ENCODE measurements at places on chromosomes 7 and 10. TPM values are rescaled to one million over a fixed set of nuclear protein-coding genes. Genes with fewer than 3 reads are reported as not detected.
A peak's percentile ranks its signal among the peaks of the same experiment; 100 is the strongest.

The MMD2 gene
- total RNA-seq = not detected

The FAM13C gene
- total RNA-seq = 1.5 TPM

The AKR1D1 gene
- 0.28 TPM for total RNA-seq

The FKBP6 gene
- total RNA-seq = not detected

The HKDC1 gene
- total RNA-seq = 7.2 TPM

The TFR2 gene
- total RNA-seq = 0.28 TPM

The H2BK1 gene
- total RNA-seq = not detected

The EN2 gene
- not detected for total RNA-seq

The GPR26 gene
- not detected for total RNA-seq

The ASL gene
- 25.6 TPM for total RNA-seq

The FANK1 gene
- 4.3 TPM for total RNA-seq

The PANK1 gene
- total RNA-seq = 1.9 TPM

DNA sequence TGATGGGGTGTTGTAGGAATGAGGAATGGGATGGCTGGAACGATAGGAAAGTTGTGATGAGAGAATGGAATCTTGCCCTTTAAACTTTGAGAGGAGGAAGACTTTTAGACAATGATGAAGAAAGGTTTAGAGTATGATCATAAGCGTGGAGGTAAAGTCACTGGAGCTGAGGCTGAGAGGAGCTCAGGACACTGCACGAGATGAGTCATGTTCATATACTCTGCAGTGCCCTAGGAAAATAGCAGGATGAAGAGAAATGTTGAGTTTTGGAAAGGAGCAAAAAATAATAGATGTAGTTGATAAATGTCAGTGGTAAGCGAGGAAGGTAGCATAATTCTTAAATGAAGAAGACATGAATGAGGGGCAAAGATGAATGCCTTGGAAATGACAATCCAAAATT, 28.3 kb upstream of the CUL1 start:
- DNase-seq = no peak

- DNase-seq = peak; percentile 83
Observed at GRCh38 chr10:125060826-125061556, 99.4 kb downstream of the CTBP2 start.

DNA sequence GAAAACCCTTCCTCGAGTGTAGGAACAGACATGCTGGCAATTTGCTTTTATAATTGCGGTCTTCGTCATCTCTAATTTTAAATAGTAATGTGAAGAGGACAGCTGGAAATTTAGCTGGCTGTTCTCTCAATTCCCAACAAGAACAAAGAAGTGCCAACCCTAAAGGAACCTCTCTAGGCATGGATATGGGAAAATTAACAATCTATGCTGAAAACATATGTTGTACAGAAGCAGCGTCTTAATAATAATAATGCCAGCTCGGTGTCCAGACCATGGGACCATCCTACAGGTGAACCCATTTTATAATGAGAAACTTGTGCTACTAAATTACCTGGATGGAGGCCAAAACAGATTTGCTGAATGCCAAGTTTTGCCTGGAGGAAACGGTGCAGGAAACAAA, 641.4 kb upstream of the MGMT start:
- DNase-seq = no peak

DNA sequence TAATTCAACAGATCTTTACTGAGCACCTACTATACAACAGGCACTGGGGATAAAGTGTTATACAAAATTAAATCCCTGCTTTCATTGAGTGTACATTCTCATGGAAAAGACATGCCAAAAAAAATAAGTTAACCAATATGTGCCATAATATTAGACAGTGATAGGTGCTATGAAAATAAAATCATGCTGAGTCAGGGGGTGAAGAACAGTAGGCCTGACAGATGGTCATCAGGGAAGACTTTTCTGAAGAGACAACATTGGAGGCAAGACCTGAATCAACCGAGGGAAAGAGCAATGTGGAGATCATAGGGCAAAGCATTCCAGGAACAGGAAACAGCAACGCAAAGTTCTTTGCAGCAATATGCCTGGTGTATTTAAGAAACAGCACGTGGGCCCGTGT, 135.5 kb downstream of the C1GALT1 start:
- DNase-seq = no peak

DNA sequence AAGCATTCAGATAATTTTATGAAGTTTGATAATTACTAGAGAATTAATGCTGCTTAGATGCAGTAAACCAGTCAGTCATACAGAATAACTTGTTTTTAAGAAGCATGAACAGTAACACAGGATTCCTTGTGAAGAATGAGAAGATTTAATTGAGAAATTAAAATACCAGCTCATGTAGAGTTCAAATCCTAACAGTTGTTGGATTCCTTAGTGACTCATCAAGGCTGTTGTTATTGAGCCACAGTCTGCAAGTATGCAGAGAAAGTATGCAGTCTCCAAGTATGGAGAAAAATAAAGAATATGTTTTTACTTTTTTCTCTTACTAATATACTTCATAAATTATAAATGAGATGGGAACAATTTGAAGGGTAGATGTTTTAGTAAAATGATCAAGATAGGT, 30.2 kb upstream of the CYP26C1 start:
- no peak for DNase-seq

- no peak for DNase-seq
Observed at GRCh38 chr10:133465191-133465949, 11.6 kb downstream of the SCART1 start.

GRCh38 chr10:21368022-21368582, 157.4 kb downstream of the SKIDA1 start:
- DNase-seq = no peak

- DNase-seq = no peak
Observed at GRCh38 chr10:51082857-51083256, 8.6 kb downstream of the PRKG1 start.

- DNase-seq = no peak
Observed at GRCh38 chr7:152489044-152489443, 53.2 kb upstream of the KMT2C start.

DNA sequence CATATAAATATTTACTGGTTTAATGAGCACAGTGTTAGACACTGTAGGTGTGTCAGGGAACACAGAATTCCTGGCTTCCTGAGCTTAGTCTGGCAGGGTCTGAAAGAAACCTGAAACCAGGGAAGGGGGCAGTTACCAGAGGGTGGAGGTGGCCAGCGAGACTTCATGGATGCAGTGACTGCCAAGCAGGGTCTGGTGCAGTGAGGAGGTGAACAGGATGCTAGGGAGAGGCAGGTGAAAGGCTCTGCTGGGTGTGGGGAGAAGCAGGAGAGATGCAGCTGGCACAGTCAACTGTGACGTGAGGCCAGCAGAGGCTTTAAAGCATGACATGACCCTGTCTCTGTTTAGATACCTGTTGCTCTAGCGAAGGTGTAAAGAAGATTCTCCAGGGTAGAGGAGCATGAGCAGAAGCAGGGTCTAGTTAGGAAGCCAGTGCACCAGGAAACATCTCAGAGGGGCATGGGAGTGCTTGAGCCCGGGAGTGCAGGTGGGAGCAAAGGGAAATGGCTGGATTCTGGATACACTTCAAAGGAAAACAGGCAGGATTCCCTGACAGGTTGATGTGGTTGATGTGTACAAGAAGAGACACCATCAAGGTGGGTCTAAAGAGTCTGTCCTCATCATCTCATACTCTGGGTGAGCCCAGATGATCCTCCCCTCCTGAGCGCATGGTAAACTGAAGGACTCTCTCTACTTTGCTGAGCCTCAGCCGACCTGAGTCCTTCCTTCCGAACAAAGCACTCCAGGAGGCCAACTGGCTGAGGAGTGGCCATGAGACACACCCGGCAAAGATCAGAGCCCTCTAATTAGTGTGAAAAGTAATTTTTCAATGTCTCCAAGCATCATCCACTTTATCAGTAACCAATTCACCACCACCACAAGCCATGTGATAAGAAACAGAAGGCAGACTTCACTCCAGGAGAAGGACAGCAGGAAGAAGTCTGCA, 186.8 kb downstream of the COBL start:
- no peak for DNase-seq

DNA sequence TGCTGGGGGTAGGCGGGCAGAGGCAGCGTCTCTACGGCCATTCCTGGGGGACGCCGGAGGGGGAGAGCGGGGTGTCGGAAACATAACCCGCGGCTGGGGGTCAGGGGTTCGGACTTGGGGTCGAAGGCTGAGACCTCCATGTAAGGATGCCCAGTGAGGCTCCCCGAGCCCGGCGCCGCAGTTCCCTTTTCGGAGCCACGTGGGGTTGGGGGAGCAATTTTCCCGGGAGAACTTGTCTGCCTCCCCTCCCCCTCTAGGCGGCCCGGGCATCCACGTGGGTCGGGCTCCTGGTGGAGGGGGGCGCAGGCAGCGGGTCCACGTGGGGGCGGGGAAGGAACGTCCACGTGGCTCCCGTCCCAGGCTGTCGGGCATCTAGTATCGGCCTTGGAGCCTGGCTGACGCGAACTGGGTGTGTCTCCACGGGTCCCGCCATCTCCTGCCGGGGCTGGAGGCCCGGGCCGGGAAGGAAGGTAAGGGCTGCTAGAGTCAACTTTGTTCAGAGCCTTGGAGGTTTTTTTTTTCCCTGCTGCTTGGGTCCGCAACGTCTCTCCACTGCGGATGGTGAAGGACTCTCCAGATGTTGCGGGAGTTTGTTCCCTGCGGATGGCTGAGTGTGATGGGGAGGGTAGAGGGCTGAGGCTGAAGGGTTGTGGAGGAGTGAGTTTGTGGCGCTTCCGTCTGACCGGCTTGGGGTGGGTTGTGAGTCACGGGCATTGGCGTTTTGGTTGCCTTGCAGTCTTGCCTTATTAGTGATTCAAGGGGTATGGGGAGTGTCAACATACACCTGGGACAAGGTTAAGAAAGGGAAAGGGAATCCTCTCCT, 744 bp downstream of the PPRC1 start:
- peak; percentile 82 for DNase-seq

- DNase-seq = peak; percentile 11
Observed at GRCh38 chr7:137846827-137847567, at the start of gene DGKI. DGKI (minus strand) TSS chr7:137846974.

GRCh38 chr7:4109481-4110110, 572.5 kb upstream of the FOXK1 start:
- DNase-seq = no peak

GRCh38 chr10:70791386-70792039, 6.3 kb upstream of the TBATA start:
- DNase-seq = no peak

DNA sequence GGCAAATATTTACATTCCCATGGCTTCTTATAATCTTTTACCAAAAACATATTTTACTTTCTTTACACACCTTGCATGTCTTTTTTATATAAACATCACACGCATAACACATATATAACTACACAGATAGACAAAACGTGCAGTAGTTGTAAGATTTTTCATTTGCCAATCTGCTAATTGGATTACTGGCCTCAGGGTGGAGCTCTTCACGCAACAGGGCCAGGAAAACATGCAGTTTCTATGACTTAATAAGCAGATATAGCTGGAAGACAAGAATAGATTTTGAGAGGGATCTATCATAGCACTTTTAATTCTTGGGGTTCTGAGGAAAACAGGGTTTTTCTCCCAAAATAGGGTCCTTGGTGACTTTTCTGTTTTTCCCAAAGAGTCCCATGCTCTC, 12.7 kb downstream of the ACADSB start:
- DNase-seq = no peak

- DNase-seq = no peak
Observed at GRCh38 chr7:107989618-107990373, 13.2 kb downstream of the LAMB1 start.

GRCh38 chr10:3468919-3469638, 296.5 kb upstream of the PITRM1 start:
- peak; percentile 47 for DNase-seq

GRCh38 chr7:1434891-1435670, 24.2 kb downstream of the MICALL2 start:
- no peak for DNase-seq

GRCh38 chr10:113087165-113088029, 137.3 kb downstream of the TCF7L2 start:
- no peak for DNase-seq

DNA sequence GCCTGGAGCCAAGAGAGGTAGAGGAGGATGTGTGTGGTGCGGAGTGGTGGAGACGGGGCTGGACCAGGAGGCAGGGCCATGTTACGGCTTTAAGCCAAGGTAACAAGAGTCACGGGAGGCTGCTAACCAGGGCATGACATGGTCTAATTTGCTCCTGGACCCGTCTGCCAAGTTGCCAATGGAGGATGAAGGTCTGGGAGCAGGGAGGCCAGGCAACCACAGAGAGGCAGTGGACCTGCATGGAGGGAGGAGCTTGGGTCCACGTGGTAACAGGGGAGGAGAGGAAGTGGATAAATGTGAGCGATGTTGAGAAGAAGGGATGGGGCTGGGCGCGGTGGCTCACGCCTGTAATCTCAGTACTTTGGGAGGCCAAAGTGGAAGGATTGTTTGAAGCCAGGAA, 31.0 kb downstream of the SRRM3 start:
- DNase-seq = no peak

GRCh38 chr10:51029172-51029641, 45.1 kb upstream of the PRKG1 start:
- DNase-seq = no peak

Measured in pancreas (tissue), 10 donors.